ENCODE measurements at places on chromosomes 12 and 14. TPM values are rescaled to one million over a fixed set of nuclear protein-coding genes. Genes with fewer than 3 reads are reported as not detected.

KLRF1 gene
- total RNA-seq, result 1.2 TPM

LAG3 gene
- not detected for total RNA-seq

SLC7A8 gene
- total RNA-seq, result not detected

PGF gene
- total RNA-seq, result 0.71 TPM

COX8C gene
- not detected for total RNA-seq

PIK3C2G gene
- total RNA-seq, result not detected

SCYL2 gene
- 1.8 TPM for total RNA-seq

KLHL28 gene
- 1.8 TPM for total RNA-seq

SMIM41 gene
- total RNA-seq, result not detected

CELA1 gene
- total RNA-seq, result not detected

All from Caki2 (cell line).